ENCODE measurements at places on chromosomes 1 and 21.
A peak's percentile ranks its signal among the peaks of the same experiment; 100 is the strongest.

DNA sequence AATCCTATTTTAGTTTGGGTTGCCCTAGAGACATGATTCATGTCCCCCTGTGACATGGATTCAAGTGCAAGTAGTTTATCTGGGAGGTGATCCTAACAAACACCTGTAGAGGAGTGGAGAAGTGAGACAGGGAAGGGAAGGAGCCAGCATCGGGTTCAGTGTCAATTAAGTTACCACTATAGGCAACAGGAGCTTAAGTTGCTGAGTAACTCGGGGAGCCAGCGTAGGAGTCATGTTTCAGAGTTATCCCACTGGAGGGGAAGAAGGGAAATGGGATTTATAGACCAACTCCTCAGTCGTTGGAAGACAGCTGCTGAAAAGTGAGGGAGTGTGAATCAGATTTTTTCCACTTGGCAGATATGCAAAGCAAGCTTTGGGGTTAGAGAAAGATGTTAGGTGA is 54.9 kb downstream of the SLC30A7 start:
- peak; percentile 36 for DNase-seq

GRCh38 chr21:34582506-34583150 is 32.3 kb downstream of the RCAN1 start:
- DNase-seq, result peak; percentile 21

- peak; percentile 18 for DNase-seq
Observed at GRCh38 chr1:69221524-69221923, 346.2 kb upstream of the LRRC7 start.

- no peak for DNase-seq
Observed at GRCh38 chr1:35726450-35727433, 8.1 kb upstream of the C1orf216 start.

DNA sequence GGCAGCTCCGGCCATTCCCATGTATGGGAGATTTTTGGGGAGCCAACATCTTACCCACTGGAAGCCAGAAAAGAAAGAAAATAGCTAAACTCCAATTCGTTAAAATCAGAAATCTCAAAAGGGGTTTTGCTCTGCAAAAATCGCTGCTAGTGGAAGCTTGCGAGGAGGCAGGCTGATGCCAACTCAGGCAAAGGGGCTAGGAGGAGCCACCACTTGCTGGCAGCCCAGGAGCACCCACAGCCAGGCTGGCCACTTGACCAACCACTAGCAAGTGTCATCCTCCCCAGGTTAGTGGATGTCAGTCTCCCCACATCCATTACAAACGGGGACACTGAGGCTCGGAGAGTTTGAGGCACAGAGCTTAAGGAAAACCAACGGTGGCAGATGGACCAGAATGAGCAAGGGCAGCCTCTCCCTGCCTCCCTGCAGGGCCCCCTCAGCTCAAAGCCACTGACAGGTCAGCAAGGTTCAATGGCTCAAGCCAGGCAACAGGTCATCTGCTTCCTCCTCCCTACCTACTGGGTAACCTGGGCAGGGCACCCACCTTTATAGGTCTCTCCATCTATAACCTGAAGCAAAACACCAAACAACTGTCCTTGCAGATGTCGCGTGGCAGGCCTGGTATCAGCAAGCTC is 10.8 kb downstream of the KCNN3 start:
- no peak for DNase-seq

- DNase-seq, result no peak
Observed at GRCh38 chr1:162371611-162372010, 5.0 kb downstream of the SPATA46 start.

GRCh38 chr1:15011661-15012060 is 141.9 kb upstream of the TMEM51 start:
- no peak for DNase-seq

- DNase-seq, result no peak
Observed at GRCh38 chr1:106755682-106756406, 300.6 kb upstream of the PRMT6 start.

GRCh38 chr1:107935396-107936064 is 29.4 kb downstream of the VAV3 start:
- DNase-seq, result no peak

DNA sequence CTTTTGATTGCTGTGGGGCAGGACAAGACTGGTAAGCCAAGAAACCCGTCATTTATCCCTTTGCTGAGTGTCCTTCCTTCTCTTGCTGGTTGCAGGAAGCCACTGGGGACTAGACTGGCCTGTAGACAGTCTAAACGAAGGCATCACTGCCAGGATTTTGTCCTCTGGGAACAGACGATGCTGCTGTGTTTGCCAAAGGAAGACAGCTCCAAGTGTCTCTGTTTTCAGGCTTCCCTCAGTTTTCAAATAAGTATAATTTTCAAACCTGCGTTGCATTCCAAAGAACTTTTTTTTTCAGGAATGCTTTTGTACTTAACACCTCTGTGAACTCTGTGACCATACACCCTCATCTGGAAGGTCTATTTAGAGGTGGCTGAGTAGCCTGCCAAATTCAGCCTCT is 269.4 kb downstream of the HLX start:
- no peak for DNase-seq
